Suprapubic skin (tissue), 4 donors: ENCODE measurements at places on chromosomes 6 and 20.

- no peak overlapping the region for H3K27ac ChIP-seq
- no peaks in the 10 kb centered on the region for H3K4me1 ChIP-seq
- DNase-seq: no peak
- H3K27me3 ChIP-seq: no peaks in the 10 kb centered on the region
- H3K4me3 ChIP-seq: no peak overlapping the region
These were observed 896.6 kb upstream of the MANEA start for GRCh38 chr6:94680669-94681212.

DNA sequence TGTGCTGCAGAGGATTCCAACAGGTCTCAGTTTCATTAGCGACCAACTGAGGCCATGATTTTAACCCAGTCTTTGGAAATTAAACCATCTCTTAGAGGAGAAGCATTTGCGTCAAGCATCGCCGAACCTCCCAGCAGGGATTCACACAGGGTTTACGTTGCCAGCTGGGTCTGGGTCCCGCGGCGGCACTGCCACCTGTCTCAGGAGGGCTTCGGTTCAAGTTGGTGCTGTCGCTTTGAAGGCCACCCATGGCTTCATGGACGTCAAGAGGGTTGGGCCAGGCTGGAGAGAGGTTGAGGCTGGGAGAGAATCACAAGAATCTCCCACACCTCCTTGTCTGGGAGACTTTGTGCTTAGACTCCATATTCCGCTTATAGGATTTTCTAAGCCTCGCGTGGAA lies 43.0 kb upstream of the FRMD1 start:
- no peak overlapping the region for H3K27ac ChIP-seq
- H3K4me3 ChIP-seq: no peak overlapping the region
- peak; percentile 41 for DNase-seq

DNA sequence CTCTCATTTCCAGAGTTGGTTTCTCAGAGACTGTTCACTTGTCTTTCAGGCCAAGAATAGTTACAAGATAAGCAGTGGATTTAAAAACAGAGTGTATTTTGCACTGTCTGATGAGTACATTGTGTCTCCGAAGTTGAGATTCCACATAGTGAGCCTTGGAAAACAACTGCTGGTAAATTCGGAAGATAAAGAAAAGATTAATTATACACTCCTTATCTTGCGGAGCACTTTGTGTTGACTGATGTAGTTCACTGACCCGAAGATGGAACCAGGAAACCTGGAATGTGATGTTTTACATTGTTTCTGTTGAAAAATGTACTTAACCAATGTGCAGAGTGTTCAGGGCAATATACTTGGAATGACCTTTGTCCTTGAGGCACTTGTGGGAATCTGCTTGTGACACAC lies 51.0 kb downstream of the ANKS1A start:
- H3K27me3 ChIP-seq: no peaks in the 10 kb centered on the region
- no peaks in the 10 kb centered on the region for H3K4me1 ChIP-seq
- no peak for DNase-seq
- H3K36me3 ChIP-seq: no peaks in the 10 kb centered on the region

DNA sequence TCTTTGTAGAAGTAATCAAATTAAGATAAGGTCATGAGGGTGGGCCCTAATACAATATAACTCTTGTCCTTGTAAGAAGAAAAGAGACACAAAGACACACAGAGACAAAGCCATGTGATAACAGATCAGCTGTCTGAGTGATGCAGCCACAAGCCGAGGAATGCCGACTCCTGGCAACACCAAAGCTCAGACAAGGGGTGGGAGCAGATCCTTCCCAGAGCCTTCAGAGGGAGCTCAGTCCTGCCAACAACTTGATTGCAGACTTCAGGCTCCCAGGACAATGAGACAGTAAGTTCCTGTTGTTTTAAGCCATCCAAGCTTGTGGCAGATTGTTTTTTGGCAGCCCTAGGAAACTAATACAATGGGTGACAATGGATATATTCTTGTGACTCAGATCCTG lies 325.0 kb upstream of the AGPAT4 start:
- no peak overlapping the region for H3K27ac ChIP-seq
- H3K36me3 ChIP-seq: peaks cover 3% of the 10 kb centered on the region
- DNase-seq: no peak
- H3K4me1 ChIP-seq: no peaks in the 10 kb centered on the region

- H3K4me3 ChIP-seq: no peak overlapping the region
- no peak for DNase-seq
- peaks cover 10% of the 10 kb centered on the region for H3K4me1 ChIP-seq
- no peaks in the 10 kb centered on the region for H3K27me3 ChIP-seq
These were observed 163.2 kb downstream of the AIG1 start for GRCh38 chr6:143223895-143224294.

GRCh38 chr20:63955827-63956663 lies at the start of gene UCKL1:
Gene UCKL1 (minus strand): TSS chr20:63956416. CDS start chr20:63956372, 44 bp downstream.
- H3K36me3 ChIP-seq: peaks cover 22% of the 10 kb centered on the region
- peaks cover 66% of the 10 kb centered on the region for H3K4me1 ChIP-seq
- peak within 1 kb of the TSS; percentile 82 for H3K4me3 ChIP-seq
- DNase-seq: peak; percentile 95
- no peaks in the 10 kb centered on the region for H3K27me3 ChIP-seq
- peak within 1 kb of the TSS; percentile 91 for H3K27ac ChIP-seq

- H3K4me3 ChIP-seq: no peak overlapping the region
- H3K27ac ChIP-seq: no peak overlapping the region
- peaks cover 20% of the 10 kb centered on the region for H3K4me1 ChIP-seq
- H3K36me3 ChIP-seq: no peaks in the 10 kb centered on the region
These were observed 4.1 kb upstream of the TXLNB start for GRCh38 chr6:139295901-139296300.

- H3K4me1 ChIP-seq: no peaks in the 10 kb centered on the region
- H3K36me3 ChIP-seq: no peaks in the 10 kb centered on the region
- DNase-seq: no peak
- peak overlapping the region; percentile 51 for H3K27ac ChIP-seq
- no peaks in the 10 kb centered on the region for H3K27me3 ChIP-seq
These were observed 37.0 kb downstream of the SYTL3 start for GRCh38 chr6:158686791-158687381.

GRCh38 chr6:25004357-25004756 lies 68.6 kb upstream of the RIPOR2 start:
- H3K4me3 ChIP-seq: no peak overlapping the region
- DNase-seq: no peak

GRCh38 chr6:135880066-135880972 lies 28.8 kb downstream of the PDE7B start:
- H3K4me1 ChIP-seq: no peaks in the 10 kb centered on the region
- no peaks in the 10 kb centered on the region for H3K36me3 ChIP-seq
- H3K27ac ChIP-seq: no peak overlapping the region
- DNase-seq: no peak
- H3K27me3 ChIP-seq: no peaks in the 10 kb centered on the region

- H3K36me3 ChIP-seq: peaks cover 24% of the 10 kb centered on the region
- H3K27me3 ChIP-seq: no peaks in the 10 kb centered on the region
- H3K4me1 ChIP-seq: peaks cover 42% of the 10 kb centered on the region
- H3K27ac ChIP-seq: peak overlapping the region; percentile 71
- H3K4me3 ChIP-seq: no peak overlapping the region
- no peak for DNase-seq
These were observed 8.7 kb downstream of the CST3 start for GRCh38 chr20:23629017-23629541.

GRCh38 chr6:39684790-39685488 lies 40.3 kb downstream of the KIF6 start:
- H3K27me3 ChIP-seq: no peaks in the 10 kb centered on the region
- H3K36me3 ChIP-seq: no peaks in the 10 kb centered on the region
- H3K27ac ChIP-seq: no peak overlapping the region
- no peak for DNase-seq
- no peaks in the 10 kb centered on the region for H3K4me1 ChIP-seq
- no peak overlapping the region for H3K4me3 ChIP-seq

DNA sequence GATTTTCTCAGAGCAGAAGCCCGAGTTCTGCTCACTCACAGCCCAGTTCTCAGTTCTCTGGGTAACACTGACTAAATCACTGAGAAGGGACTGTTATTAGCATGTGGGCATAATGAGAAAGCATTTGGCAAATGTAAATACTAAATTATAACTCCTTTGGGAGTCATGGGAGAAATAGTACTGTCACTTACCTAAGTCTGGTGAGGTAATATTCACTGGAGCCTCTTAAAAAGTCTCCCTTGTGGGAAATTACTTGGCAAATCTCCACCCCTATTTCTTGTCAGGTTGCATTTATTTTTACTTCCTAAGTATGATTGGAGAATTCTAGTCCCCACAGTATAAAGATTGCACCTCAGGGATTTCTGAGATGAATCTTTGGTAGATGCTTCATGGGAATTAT lies 254.3 kb downstream of the SLC35F1 start:
- no peaks in the 10 kb centered on the region for H3K27me3 ChIP-seq
- no peaks in the 10 kb centered on the region for H3K36me3 ChIP-seq
- no peak overlapping the region for H3K27ac ChIP-seq
- H3K4me3 ChIP-seq: no peak overlapping the region
- DNase-seq: no peak
- H3K4me1 ChIP-seq: no peaks in the 10 kb centered on the region

GRCh38 chr6:2970034-2970685 lies 1.2 kb downstream of the SERPINB6 start:
- peak overlapping the region; percentile 90 for H3K27ac ChIP-seq
- peak overlapping the region; percentile 76 for H3K4me3 ChIP-seq

GRCh38 chr6:42727627-42728026 lies 5.2 kb upstream of the PRPH2 start:
- no peaks in the 10 kb centered on the region for H3K36me3 ChIP-seq
- H3K27me3 ChIP-seq: no peaks in the 10 kb centered on the region
- DNase-seq: no peak

DNA sequence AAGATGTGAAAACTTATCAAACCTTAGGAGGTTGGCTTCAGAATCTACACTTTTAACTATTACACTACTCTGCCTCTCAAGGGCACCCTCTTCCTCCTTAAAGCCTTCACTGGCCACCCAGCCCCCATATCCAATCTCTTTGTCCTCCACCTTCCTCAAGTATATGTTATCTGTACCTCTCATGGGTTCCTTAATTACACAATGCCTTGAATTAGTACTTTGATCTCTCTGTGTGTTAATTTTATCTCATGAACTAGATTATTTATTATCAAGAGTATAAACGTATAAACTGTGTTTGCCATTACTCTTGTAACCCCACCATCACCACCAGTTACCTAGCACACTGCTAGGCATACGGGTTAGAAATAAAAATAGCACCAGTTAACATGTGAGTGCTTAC lies 83.3 kb downstream of the NCR2 start:
- no peak overlapping the region for H3K4me3 ChIP-seq
- H3K36me3 ChIP-seq: no peaks in the 10 kb centered on the region

GRCh38 chr6:38346291-38347079 lies 293.2 kb downstream of the BTBD9 start:
- H3K4me1 ChIP-seq: peaks cover 10% of the 10 kb centered on the region
- no peak for DNase-seq
- no peaks in the 10 kb centered on the region for H3K36me3 ChIP-seq
- no peaks in the 10 kb centered on the region for H3K27me3 ChIP-seq

DNA sequence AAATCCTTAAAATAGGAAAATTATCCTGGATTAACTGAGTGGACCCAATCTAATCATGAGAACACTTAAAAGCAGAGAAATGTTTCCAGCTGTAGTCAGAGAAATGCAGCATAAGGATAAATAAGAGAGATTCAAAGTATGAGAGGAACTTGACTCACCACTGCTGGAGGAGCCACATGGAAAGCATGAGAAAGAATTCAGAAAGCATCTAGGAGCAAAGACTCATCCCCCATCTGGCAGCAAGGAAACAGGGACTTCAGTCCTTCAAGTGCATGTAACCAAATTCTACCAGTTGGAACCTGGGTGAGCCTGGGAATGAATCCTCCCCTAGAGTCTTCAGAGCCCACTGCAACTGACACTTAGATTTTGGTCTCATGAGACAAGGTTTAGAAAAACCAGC lies 33.7 kb downstream of the RNF146 start:
- no peak overlapping the region for H3K27ac ChIP-seq
- peaks cover 17% of the 10 kb centered on the region for H3K4me1 ChIP-seq
- H3K27me3 ChIP-seq: no peaks in the 10 kb centered on the region
- DNase-seq: no peak

DNA sequence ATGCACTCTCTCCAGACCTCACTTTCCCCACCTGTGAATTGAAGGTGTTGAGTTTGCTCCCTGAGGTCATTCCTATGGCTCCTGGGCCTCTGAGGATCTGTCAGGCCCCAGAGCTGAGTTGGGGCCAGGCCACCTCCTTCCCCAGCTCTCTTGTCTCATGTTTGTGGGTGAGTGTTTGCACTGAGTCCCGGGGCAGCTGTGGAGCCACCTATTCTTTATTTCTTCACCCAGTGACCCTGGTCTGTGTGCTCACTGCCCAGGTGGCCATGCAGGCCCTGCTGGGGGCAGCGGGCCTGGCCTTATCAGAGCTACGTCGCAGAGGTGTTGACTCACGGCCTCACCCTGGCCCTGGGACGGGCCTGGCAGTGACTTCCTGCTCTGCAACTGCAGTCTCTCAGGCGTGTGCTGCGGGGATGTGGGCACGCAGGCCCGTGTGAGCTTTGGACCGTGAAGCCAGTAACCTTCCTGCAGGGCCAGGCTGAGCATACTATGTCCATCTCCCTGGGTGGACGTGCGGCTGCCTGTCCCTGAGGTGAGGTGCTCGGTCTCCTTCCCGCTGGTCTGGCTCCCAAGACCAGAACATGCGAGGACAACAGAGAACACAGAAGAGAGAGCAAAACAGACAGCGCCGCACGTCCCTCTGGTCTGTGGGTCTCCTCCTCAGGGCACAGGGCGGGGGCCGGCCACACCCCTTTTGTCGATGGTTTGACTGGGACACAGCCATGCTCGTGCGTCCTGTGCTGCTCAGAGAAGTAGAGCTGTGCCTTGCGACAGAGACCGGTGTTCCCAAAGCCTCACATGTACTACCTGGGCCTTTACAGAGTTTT lies 12.1 kb downstream of the TMEM181 start:
- H3K4me1 ChIP-seq: peaks cover 18% of the 10 kb centered on the region
- H3K36me3 ChIP-seq: peaks cover 5% of the 10 kb centered on the region
- no peak overlapping the region for H3K4me3 ChIP-seq

DNA sequence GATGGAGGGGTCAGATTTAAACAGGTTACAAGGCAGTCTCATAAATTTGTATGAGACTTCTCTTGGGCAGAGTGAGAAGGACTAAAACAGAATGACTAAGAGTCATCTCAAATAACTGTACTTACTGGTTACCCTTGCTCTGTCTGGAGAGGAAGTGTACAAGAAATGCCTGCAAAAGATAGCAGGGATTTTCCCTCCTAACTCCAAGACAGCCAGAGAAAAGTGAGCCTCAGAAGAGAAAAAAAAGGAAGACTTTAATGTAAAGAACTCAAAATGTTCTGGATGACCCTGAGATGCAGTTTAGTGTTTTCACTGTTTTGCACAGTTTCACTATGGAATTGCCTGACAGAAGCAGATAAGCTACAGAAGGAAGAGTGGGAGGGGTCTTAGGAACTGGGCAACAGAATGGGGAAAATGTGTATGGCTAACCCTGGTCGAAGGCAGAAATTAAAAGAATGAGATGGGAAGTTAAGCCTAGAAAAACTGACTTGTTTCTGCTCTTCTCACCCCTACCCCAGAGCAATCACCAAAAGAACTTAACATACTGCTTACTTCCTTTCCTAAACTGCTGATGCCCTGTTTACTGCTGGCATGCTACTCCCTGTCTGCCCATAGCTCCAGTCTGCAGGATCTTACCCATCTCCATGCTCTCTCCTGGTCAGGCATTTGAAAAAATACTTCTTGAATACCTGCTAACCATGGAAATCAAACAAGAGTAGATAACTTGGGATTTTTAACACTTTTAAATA lies 98.1 kb upstream of the MARCKS start:
- no peaks in the 10 kb centered on the region for H3K36me3 ChIP-seq
- no peak overlapping the region for H3K4me3 ChIP-seq
- no peak overlapping the region for H3K27ac ChIP-seq
- no peak for DNase-seq

GRCh38 chr20:37538003-37538402 lies 10.3 kb upstream of the BLCAP start:
- H3K27me3 ChIP-seq: no peaks in the 10 kb centered on the region
- no peaks in the 10 kb centered on the region for H3K36me3 ChIP-seq
- DNase-seq: no peak
- H3K4me1 ChIP-seq: peaks cover 7% of the 10 kb centered on the region
- no peak overlapping the region for H3K27ac ChIP-seq
- no peak overlapping the region for H3K4me3 ChIP-seq
